ENCODE measurements at places on chromosomes 3 and 15.

DNA sequence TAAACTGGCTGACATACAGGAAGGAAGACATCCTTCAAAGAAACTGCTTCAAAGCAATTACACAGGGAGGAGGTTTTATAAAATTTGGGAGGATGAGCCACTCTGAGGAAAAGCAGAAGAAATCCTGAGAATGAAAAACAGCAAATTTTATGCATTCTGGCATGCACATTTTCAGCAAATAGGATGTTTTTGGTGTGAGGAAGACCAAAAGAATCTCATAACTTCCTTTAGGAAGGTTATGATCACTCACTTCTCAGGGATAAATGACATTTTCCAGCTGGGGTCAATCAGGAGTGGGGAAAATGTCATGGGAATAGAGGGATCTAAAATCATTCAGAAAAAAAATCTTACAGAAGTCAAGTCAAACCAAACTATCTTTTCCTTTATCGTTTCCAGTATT lies 371.7 kb upstream of the CNTN6 start:
- DNase-seq = peak; percentile 4

DNA sequence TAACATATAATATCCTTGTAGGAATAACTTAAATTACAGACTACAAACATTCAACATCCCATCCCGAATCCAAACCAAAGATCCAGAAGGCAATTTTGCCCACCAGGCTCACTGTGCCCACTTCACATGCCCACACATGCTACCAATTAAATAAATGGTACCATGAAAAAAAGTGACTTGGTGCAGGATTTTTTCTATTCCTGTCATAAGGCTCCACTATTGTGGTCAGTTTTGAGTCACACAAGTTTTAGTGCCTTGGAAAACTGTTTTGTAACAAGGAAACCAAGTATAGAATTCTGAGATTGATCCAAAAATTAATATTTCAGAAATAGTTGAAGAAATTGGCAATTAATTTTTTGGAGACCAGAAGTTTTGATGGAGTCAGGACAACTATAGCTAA lies 470.1 kb upstream of the THBS1 start:
- peak; percentile 46 for DNase-seq

DNA sequence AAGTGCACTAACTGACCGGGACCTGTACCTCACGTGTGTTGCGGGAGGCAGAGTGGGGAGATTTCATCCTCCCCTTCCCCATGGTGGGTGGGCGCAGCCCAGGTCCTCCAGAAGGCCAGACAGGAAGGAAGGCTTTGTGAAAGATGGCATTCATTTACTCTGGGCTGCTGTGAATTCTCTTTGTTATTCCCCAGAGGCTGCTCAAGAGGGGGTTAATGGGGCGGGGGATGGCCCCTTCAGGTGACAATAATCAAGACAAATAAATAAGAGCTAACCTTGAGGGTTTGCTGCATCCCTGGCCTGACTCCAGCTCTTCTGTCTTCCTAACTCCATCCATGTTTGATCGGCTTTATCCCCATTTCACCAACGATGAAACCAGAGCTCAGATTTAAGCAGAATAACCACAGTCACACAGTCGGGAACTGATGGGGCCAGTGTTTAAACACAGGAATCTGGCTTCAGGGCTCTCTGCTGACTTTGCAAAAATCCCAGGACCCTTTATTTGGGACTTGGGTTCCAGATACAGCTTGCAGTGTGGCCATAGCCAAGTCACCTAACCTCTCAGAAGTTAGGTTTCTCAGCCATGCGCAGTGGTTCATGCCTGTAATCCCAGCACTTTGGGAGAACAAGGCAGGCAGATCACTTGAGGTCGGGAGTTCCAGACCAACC lies 16.5 kb downstream of the PIF1 start:
- no peak for DNase-seq

DNA sequence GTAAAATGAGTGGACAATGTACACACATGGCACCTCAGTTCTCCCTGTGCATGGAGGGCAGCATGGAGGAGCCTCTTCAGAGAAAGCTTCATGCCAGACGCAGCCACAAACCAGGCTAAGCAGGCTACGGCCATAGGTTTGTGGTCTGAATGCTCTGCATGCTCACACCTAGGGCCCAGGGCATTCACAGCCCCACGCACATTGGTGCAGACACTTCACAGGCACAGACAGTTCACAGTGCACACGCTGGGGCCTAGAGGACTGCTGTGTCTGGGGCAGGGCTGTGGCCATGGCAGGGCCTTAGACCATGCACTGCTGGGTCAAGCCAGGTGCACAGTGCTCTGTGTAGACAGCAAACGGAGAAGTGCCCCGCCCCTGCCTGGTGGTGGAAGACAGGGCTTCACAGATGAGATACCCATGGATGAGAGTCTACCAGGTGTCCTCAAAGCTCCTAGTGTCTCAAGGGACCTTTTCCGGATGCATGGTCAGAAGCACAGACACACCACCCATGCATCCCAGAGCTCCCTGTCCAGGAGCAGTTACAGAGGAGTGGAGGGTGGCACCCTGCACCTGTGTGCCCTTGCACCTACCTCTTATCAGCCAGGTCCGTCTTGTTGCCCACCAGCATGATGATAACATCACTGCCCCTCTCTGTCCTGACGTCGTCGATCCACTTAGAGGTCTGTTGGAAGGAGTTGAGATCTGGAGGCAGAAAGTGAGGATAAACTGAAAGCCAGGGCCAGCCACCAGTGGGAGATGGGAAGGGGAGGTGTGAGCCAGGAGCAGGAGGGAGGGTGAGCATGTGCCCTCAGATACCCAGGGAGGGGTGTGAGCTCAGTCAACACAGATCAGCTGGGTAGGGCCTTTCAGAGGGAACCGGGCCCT lies 33.5 kb downstream of the SRPRB start:
- no peak for DNase-seq

DNA sequence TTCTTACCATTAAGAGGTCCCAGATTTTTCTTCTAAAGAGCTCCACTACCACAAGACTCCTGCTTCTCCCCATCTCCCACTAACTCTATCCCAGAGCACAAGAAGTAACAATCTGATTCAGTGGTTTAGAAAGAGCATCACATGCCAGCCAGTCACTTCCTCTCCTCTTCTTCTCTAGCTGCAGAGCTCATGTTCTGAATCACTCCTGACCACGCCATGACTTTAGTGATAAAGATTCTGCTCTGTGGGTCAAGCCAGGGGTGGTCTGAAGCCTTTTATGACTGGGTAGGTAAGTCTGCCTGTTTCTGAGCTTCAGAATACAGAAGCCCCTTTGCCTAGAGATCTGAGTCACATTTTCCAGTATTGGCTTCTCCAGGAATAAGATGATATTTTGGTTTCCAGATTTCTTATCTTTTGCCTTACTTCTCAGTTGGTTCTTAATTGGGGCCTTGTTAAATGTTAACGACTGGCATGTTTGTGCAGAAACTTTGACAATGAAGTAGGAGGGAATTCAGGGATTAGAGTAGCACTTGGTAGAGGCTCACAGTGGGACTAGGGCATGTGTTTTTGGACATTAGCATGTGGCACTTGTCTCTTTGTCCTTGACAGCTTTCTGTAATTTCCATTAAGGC lies 27.6 kb upstream of the ADAMTSL3 start:
- peak; percentile 46 for DNase-seq

DNA sequence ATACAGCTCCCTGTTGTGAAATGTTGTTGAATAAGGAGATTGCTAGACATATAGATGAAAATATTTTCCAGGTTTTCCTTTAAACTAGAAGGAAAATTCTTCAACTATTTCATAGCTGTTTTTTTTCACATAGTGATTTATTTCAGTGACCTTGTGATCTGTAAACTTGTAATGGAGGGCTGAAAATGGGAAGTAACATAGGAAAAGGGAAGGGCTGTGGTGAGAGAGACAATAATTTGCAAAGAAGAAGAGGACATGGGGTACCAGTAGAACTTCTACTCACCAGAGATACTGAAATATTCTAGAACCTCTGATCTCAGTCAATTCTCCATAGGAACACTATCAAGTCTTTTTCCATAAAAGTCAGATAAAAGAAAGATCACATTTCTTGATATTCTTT lies 60.4 kb downstream of the PLS1 start:
- no peak for DNase-seq

DNA sequence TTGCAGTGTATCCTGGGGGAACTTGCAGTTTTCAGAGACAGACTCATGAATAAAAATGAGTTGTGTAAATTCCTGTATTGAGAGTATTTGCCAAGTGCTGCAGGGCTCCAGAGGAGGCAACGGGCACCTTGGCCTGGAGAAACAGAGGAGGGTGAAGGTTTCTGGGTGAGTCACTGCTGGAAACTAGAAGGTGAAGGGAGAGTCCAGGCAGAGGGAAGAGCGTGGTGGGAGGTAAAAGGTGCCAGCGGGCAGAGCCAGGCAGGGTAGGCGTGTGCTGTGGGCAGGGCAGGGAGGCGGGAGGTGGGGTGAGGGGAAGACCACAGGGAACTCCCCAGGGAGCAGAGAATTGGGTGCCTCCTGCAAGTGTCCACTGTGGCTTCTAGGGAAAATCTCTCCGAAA lies 120.8 kb downstream of the SLCO3A1 start:
- DNase-seq = no peak

DNA sequence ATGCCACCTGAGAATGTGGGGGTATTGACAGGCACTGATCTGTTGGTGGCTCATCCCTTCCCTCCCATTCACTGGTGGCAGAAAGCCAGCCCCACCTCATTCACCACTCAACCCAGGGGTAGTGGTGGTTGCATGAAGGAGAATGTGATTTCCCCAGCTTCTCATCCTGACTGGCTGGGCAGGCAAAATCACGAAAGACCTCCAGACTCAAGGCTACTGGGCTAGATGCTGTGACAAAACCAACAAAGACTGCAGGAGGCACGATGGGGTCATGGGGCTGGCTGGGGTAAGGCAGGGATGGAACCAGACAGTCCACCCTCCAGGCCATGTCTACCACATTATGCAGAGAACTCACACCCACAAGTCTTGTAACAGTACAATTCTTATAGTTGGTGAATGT lies 33.9 kb downstream of the FSTL1 start:
- DNase-seq = no peak
